ENCODE measurements at places on chromosomes 7 and 10. TPM values are rescaled to one million over a fixed set of nuclear protein-coding genes. Genes with fewer than 3 reads are reported as not detected.

Gene LRGUK
- 0.14 TPM for total RNA-seq

Gene TMEM273
- total RNA-seq: 28.0 TPM

Gene CPVL
- total RNA-seq: not detected

Gene PTPN20
- total RNA-seq: 2.0 TPM

Gene FFAR4
- not detected for total RNA-seq

Gene RADIL
- total RNA-seq: 0.69 TPM

Gene SPRN
- total RNA-seq: not detected
